Thoracic aorta (tissue), 2 donors: ENCODE measurements at places on chromosomes 6 and 20.

GRCh38 chr20:24529369-24529719 lies 59.9 kb downstream of the SYNDIG1 start:
- no peak for DNase-seq

- no peak for DNase-seq
These were observed 26.1 kb downstream of the ZNF311 start for GRCh38 chr6:28978959-28979561.

DNA sequence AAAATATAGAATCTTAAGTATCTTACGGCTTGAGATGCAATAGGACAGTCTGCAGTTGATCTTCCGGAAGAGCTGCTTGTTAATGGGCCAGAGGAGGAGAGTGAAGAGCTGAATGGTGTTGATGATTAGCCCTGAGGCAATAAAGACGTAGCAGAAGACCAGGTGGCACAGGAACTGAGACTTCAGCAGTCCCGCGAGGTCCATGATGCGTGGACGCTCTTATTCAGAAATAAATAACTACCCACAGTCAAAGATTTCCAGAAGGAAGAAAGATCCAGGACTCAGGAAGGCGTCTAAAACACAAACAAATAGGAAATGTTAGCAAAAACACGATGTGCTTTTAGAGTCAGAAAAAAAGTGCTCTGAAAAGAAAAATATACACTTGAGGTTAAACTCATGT lies 41.9 kb downstream of the AGPAT4 start:
- DNase-seq, result no peak

- no peak for DNase-seq
These were observed 169.8 kb downstream of the PTPRK start for GRCh38 chr6:128350416-128351254.

GRCh38 chr6:124783344-124783743 lies 178.9 kb upstream of the RNF217 start:
- DNase-seq, result no peak

- no peak for DNase-seq
These were observed 13.2 kb upstream of the RSPH3 start for GRCh38 chr6:159013229-159013628.

GRCh38 chr6:79455446-79455845 lies 81.8 kb downstream of the LCA5 start:
- DNase-seq, result no peak

- no peak for DNase-seq
These were observed 14.4 kb upstream of the SLC17A2 start for GRCh38 chr6:25944688-25945574.

- no peak for DNase-seq
These were observed 14.1 kb downstream of the BNIP5 start for GRCh38 chr6:36322591-36322990.

DNA sequence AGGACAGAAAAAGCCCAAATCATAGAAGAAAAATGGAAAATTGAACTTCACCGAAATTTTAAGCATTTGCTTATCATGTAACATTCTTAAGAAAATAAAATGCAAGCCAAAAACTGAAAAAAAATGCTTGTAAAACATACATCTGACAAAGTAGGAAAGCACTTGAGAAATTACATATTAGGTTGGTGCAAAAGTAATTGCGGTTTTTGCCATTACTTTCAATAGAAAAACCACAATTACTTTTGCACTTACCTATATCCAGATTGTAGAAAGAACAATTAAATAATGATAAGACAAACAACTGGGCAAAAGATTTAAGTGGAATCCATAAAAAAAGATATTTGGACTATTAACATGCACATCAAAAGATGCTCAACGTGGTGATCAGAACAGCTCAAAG lies 146.2 kb downstream of the TBXT start:
- DNase-seq, result no peak

DNA sequence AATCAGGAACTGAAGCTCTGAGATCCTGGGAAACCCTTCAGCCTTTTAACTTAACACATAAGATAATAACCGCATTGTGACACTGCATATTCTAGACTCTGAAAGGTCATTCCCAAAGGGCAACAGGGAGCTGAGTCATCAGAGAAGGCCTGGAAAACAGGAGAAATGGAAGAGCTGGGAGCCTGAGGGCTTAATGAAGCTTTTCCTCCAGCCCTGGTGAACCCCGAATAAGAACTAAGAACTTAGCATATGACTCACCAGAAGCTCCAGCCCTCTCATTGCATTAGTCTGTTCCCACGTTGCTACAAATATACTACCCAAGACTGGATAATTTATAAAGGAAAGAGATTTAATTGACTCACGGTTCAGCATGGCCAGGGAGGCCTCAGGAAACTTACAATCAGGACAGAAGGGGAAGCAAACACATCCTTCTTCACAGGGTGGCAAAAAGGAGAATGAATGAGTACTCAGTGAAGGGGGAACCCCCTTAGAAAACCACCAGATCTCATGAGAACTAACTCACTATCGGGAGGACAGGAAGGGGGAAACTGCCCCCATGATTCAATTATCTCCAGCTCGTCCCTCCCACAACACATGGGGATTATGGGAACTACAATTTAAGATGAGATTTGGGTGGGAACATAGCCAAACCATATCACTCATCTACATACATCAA lies 648.5 kb downstream of the TFAP2A start:
- no peak for DNase-seq

DNA sequence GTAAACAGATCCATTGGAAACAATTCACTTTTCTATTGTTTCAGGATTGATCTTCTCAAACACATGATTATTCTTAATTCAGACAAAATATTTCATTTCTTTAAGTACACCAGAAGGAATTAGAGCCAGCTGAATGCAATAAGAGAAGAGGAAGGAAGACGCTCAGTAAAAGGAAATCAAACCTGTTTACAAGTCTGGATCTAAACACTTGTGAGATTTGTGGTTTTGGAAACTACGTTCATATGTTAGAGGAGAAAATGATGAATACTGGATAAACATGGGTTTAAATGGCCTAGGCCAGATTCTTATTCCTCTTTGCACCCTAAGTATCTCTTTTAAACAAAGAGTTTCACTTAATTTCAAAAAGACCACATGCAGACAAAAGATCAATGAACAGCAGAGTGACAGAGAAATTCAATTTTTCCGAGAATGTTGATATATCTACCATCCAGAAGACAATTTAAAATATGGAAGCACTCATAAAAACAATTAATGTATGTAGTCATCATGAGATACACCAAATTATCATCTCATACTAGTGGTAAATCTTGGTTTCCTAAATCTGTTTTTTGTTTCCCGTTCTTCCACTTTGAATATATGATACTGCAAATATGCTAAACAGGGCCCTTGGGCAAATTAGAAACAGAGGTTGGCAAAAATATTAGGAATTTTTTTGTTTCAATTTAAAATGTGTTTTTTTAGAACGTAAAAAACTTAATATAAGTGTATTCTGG lies 703.5 kb upstream of the CITED2 start:
- DNase-seq, result no peak

DNA sequence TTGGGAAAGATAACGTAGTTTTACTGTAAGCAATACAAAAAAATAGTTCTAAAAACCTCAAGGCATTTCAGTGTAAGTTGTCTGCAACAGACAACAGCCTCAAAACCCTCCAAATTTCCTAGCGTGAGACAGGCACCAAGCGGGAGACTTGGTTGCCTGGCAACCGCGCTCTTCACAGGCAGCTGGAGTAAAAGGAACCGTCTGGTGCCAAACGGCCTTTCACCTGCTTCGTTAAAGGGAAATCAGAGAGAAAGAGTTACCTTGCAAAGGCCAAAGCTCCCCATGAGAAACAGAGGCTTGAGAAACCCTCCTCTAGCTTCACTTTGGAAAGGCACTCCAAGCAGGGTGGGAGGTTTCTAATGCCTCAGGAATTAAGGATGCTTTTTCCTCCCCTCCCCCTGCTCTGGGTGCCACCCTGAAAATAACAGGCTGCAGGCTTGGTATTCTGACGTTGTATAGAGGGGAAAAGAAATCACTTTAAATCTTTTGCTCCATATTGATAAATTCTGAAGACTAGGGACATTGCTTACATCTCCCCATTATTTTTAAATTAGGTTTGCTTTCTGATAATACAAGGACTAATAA lies 129.7 kb upstream of the UFL1 start:
- DNase-seq, result no peak

- DNase-seq, result no peak
These were observed 74.6 kb upstream of the TAB2 start for GRCh38 chr6:149242883-149243282.

DNA sequence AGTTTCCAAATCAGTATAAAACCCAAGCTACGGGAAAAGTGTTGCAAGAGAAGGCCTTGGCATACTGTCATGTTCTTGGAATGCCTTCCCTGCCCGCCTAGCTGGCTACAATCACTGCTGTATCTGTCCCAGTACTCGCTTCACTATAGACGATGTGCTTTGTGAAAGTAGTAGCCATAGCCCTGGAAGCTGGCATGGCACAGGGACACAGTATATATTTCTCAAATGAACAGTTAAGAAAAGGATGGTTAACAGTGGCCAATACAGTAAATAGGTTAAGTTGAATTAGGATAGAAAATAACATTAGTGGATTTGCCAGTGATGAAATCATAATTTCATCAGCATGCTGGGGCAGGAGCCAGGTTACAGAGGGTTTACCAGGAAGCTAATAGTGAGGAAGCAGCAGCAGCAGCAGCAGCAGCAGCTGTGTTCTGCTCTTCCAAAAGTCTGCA lies 499.3 kb downstream of the CDKAL1 start:
- peak; percentile 2 for DNase-seq

DNA sequence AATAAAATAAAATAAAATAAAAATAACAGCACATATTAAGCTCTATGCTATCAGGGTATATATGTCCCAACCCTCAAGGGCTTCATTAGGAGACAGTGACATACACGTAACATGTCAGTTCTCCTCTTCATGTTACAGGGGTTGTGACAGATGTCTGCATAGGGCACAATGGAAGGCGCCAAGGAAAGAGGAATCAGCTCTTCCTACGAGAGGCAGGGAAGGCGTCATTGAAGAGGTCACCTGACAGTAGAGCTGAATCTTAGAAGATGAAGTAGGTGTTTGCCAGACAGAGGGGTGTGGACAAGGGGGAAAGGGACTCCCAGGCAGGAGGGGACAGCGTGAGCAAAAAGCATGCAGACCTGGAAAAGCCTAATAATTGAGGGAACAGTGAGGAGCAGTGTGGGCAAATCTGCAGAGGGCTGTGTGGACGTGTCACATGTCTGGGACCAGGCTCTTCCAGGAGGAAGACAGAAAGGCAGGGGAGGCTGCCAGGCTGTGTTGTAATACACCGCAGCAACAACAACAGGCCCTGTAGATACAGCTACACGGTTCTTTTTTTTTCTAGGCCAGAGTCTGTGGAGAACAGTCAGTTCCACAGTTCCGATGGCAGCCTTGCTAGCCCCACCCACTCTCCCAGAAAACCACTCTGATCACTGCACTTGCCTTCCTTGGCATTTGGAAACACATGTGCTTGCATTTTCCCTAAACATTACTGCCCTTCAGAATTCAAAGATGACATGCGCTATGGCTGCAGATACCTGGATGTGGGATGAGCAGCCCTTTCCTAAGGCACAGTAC lies 2.5 kb upstream of the FKBP5 start:
- peak; percentile 68 for DNase-seq

- no peak for DNase-seq
These were observed 44.7 kb downstream of the SLC35F1 start for GRCh38 chr6:117951783-117952182.

DNA sequence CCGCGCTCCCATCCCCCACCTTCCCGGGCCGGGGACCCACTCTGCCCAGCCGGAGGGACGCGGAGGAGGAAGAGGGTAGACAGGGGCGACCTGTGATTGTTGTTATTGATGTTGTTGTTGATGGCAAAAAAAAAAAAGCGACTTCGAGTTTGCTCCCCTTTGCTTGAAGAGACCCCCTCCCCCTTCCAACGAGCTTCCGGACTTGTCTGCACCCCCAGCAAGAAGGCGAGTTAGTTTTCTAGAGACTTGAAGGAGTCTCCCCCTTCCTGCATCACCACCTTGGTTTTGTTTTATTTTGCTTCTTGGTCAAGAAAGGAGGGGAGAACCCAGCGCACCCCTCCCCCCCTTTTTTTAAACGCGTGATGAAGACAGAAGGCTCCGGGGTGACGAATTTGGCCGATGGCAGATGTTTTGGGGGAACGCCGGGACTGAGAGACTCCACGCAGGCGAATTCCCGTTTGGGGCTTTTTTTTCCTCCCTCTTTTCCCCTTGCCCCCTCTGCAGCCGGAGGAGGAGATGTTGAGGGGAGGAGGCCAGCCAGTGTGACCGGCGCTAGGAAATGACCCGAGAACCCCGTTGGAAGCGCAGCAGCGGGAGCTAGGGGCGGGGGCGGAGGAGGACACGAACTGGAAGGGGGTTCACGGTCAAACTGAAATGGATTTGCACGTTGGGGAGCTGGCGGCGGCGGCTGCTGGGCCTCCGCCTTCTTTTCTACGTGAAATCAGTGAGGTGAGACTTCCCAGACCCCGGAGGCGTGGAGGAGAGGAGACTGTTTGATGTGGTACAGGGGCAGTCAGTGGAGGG lies 2.8 kb downstream of the SOX4 start:
- DNase-seq, result peak; percentile 7

GRCh38 chr6:107616775-107617174 lies 126.9 kb downstream of the SOBP start:
- DNase-seq, result no peak

GRCh38 chr6:17392978-17393891 lies at the start of gene CAP2:
Gene CAP2, plus strand, starts transcription at chr6:17393595. Its CDS starts 27,961 bp downstream, at chr6:17421556.
- peak; percentile 17 for DNase-seq

- DNase-seq, result no peak
These were observed 45.9 kb downstream of the PLAGL1 start for GRCh38 chr6:143961886-143962878.

DNA sequence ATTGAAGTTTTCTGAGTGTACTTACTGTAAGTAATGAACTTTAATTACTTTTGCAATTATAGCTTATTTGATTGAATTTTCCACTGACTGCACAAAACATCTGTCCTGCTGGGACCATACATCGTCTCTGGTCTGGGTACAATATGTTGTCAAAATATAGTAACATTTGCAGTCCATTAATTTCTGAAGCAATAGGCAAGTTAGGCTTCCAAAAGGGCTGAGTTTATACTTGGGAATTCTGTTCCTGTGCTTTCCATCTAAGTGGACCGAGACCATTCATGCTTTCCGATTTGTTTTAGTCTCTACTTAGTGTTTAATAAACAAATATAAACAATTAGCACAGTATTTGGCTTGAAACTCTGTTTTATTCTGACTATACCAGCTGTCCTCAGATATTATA lies 139.3 kb downstream of the RFPL4B start:
- DNase-seq, result no peak

DNA sequence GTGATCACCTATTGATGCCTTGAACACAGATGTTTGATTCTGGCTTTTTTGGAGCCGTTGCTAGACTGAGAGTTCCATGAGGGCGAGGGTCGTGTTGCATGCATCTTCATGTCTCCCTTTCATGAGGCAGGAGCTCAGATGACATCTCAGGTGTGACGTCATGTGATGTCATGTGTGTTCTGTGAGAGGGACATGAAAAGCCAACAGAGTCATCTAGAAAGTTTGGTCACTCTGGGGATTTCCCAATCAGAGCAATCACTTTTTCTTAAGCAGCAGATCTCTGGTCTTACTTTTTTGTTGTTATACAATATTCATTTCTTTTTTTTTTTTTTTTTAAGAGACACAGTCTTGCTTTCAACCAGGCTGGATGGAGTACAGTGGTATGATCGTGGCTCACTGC lies 411.8 kb downstream of the PREX1 start:
- no peak for DNase-seq

- DNase-seq, result no peak
These were observed 24.1 kb downstream of the STK4 start for GRCh38 chr20:44990425-44990824.
